Stimulated activated CD4-positive, alpha-beta T cell treated with anti-CD3 and anti-CD28 coated beads, Interleukin-15, amount 100 ng/mL, for 48 hours (primary cell): ENCODE measurements at places on chromosomes 4 and X.

GRCh38 chr4:142202404-142203332, 566.3 kb downstream of the IL15 start:
- DNase-seq = no peak

DNA sequence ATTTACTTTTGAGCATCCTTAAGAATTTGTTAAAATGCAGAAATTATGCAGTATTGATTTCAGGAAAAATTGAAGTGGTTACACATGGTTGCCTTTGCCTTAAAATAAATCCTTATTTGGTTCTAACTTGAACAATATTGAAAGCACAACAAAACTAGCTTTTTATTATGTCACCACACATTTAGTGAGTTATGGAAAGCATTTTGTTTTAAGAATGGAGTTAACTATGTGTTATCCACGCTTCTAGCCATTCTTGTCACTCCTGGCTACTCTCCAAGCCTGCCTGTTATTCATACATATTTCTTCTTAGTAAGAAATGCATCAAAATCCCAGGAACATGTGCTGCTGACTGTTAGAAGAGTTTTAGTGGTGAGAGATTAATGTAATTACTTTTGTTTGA, 73.9 kb downstream of the FAT4 start:
- DNase-seq = no peak

GRCh38 chr4:121177246-121178137, 13.4 kb upstream of the TNIP3 start:
- DNase-seq = no peak

GRCh38 chrX:74449937-74450330, 28.6 kb downstream of the SLC16A2 start:
- DNase-seq = no peak

DNA sequence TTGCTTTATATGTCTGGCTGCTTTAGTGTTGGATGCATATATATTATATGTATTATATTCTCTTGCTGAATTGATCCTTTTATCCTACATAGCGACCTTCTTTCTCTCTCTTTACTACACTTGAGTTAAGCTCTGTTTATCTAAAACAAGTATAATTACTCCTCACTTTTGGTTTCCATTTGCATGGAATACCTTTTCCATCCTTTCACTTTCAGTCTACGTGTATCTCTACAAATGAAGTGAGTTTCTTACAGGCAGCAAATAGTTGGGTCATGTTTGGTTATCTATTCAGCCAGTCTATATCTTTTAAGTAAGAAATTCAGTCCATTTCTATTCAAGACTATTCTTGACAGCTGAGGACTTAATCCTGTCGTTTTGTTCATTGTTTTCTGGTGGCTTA, 167.5 kb upstream of the USP38 start:
- no peak for DNase-seq

GRCh38 chrX:51332188-51332942, at the start of gene NUDT10:
Gene NUDT10, plus strand, starts transcription at chrX:51332822. Its CDS starts 144 bp downstream, at chrX:51332966.
- no peak for DNase-seq

GRCh38 chr4:148064451-148064850, 332.6 kb downstream of the ARHGAP10 start:
- no peak for DNase-seq

GRCh38 chrX:68443155-68443868, 10.0 kb upstream of the OPHN1 start:
- DNase-seq = no peak

- no peak for DNase-seq
These were observed 836 bp downstream of the PRRG1 start for GRCh38 chrX:37350034-37350365.

- DNase-seq = no peak
These were observed 25.3 kb downstream of the HOPX start for GRCh38 chr4:56655627-56656345.

DNA sequence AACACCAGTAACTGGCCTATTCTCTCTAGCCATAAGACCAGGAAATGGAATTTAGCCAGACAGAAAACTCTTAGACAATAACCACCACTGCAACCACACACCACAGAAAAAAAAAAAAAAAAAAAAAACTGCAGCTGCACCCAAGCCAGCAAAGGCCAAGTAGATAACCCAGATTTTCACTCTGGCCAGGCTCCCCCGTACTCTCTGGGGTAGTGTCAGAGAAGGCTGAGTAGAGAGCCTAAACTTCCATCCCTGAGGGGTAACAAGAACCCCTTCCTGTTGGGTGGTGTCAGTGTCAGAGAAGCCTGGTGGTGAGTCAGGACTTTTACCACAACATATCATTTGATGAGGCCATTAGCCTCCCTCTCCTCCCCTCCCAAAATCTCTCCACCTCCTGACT, 5.6 kb upstream of the DLG3 start:
- DNase-seq = no peak

- DNase-seq = no peak
These were observed 2.0 kb downstream of the RAB40A start for GRCh38 chrX:103517246-103517645.

GRCh38 chrX:44344687-44345086, 1.2 kb upstream of the EFHC2 start:
- no peak for DNase-seq

GRCh38 chr4:51853027-51853682, 10.2 kb downstream of the DCUN1D4 start:
- DNase-seq = no peak

DNA sequence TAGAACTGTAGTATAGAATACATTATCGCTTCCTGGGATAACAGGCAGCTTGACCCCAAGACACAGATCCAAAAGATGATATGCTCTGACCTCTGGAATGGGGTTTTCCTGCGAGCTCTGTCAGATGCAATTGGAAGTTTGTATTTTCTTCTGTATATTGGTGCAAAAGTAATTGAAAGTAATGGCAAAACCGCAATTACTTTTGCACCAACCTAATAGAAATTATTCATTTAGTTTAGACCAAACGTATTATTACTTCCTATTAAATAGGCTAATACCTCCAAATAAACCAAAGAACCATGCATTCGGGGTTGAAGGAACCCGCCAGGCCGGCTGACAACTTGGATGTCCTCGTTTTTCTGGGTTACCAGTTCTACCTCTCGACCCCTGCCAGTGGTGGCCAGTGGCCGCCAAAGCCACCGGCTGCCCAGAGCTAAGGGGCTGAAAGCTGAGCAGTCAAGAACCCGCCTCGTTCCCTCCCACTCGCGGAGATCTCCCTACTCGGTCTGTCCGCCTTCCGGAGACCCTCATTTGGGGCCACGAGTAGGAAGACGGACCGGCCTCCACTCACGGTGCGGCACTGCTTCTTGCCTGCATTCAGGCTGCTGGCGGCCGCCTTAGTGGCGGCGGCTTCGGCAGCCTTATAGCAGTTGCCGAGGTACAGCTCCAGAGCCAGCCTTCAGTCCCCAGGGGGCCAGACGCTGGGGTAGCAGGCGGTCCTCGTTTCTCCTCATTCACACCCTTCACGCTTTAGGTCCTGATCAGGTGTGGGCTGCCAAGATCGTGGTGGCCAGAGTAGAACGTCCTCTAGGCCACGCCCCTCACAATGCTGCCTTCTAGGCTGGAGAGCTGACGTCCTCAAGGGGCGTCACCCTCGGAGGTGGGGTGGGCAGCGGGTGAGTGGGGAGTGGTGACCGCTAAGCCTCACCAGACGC, 121.9 kb downstream of the RBMX2 start:
- no peak for DNase-seq

- DNase-seq = no peak
These were observed 19.9 kb upstream of the GPR173 start for GRCh38 chrX:53028678-53029077.

GRCh38 chr4:17531538-17532285, 16.7 kb downstream of the CLRN2 start:
- DNase-seq = no peak

- no peak for DNase-seq
These were observed 17.6 kb downstream of the SASH3 start for GRCh38 chrX:129797251-129797906.

- no peak for DNase-seq
These were observed 33.3 kb upstream of the FAM47C start for GRCh38 chrX:36974911-36975310.

GRCh38 chrX:44035571-44035970, 62.4 kb upstream of the NDP start:
- no peak for DNase-seq

DNA sequence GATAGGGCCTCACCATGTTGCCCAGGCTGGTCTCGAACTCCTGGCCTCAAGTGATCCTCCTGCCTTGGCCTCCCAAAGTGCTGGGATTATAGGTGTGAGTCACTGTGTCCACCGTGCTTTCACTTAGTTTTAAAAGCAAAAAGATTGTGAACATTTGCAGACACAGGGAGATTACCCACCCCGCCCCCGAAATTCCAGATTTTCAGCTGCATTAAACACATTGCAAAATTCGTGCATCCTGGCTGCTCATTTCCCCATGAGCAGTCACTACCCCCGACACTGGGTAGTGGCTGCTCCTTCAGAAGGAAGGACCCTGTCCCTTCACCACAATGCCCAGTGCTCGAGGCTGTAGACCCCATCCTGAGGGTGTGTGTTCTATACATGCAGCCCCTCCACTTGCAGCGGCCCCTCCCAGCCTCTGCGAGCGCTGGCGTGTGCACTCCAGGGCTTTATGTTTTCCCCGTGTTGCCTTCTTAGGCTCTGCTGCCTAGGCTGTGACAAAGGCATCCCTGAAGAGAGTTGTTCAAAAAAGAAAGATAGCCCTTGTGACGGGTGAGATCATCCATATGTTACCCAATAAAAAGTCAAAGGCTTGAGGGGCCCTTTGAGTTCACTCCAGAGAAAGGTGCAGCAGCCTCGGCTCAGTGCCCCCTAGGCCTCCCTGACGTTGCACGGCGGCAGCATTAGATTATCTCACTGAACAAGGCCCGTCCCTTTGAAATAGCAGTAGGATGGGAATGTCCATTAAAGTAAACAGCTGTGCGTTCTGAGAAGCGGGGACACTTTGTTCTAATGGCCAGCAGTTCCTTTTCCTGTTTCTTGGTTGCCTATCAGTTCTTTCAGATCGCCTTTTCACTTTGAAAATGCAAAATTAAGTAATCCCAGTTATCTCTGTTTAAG, 71.6 kb downstream of the SHROOM2 start:
- no peak for DNase-seq

GRCh38 chrX:115579327-115579726, 18.4 kb downstream of the PLS3 start:
- no peak for DNase-seq

DNA sequence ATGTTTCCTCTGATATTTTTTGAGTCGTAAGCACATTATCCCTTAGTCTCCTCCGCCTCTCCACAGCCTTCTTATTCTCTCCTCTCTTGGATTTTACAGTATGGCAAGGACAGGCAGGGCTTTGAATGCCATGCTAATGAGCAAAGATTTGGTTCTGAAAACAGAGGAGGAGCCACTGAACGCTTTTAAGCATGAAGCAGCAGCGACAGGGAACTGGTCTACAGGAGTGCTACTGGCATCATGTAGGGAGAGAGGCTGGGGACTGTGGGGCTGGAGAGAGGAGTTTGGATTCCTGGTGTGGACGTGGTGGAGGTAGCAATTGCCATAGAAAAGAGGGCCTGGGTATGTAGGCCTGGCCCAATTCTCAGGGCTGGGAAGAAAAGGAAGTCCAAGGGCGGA, 4.6 kb upstream of the CD99L2 start:
- no peak for DNase-seq

DNA sequence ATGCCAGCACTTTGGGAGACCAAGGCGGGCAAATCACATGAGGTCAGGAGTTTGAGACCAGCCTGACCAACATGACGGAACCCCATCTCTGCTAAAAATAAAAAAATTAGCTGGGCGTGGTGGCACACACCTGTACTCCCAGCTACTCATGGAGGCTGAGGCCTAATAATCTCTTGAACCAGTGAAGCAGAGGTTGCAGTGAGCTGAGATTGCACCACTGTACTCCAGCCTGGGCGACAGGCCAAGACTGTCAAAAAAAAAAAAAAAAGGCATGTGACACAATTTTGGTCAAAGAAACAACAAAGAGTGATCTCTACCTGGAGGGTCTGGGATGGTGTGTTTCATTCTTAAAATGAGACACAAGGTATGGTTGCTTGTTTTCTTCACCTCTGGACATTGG, 188.2 kb upstream of the HS3ST1 start:
- no peak for DNase-seq

DNA sequence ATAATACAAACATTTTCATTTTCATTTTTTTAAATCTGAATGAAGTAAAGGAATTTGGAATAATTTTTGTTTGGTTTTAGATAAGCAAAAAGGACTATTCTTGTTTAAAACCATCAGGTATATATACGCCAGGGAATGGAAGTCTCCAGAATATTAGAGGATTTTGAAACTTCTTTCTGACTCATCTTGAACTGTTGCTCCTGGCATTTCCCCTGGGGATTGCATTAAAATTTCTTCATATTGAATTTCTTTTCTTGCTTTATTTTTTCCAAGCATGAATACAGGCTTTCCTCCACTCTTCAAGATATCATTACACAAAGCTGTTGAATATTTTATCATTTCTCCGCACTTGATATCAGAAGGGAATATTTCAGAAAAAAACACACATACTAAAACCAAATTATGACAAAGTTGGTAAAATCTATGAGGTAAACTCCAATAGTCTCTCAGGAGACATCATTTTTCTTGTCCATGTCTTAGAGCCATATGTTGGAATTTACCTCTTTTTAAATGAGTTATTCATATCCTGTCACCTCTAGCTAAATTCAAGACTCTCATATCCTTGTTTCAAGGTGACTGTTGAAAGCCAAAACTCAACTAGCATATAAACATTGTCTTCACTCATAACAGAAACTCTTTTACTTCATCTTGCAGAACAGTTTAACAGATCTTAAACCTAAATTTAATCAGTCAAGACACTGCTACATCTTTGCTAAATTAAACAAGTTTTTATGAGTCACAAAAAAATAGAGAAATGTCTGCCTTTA, 20.7 kb upstream of the CSN1S1 start:
- no peak for DNase-seq

DNA sequence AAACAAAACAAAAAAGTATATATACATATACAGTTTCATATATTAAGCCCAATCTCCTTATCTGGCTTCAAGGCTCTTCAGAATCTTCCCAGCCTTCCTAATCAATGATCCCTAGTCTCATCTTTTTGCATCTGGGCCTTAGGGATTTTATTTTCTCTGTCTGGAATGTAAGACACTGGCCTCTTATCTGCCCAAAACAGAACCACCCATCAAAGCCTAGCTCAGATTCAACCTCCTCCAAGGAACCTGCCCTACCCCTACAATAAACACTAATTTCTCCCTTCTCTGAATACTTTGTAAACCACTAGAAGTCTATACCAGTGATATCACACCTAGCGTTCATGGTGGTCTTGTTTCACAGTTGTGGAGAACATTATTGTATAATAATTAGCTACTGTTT, 23.2 kb upstream of the GAB1 start:
- DNase-seq = no peak

DNA sequence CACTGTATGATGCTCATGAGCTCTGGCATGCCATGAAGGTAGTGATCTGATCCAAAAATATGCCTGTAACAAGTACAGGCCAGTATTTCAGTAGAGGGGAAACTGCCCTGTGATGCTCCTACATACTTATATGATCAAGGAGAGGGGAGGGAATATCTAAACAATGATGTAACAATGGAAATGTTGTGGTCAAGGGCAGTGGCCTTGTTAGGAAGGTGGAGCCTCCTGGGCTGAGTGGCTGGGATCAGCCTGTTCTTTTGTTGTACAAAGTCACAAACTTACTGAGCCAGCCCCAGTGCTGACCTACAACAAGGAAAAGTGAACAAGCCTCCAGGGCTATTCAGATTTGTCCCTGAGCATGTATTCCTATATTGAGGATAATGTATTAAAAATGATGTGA, 70.3 kb downstream of the ANXA10 start:
- DNase-seq = no peak

GRCh38 chrX:69146739-69147138, 18.5 kb downstream of the PJA1 start:
- DNase-seq = no peak

GRCh38 chrX:118726887-118727685, at the start of gene IL13RA1:
Gene IL13RA1, plus strand, starts transcription at chrX:118727606. Its CDS starts 33 bp downstream, at chrX:118727639.
- no peak for DNase-seq
